Large intestine (tissue), 12 donors: ENCODE measurements at places on chromosomes 4 and X. TPM values are rescaled to one million over a fixed set of nuclear protein-coding genes. Genes with fewer than 3 reads are reported as not detected.

- no peaks in the 10 kb centered on the region for H3K4me1 ChIP-seq
- H3K36me3 ChIP-seq = no peaks in the 10 kb centered on the region
- no peak for DNase-seq
- no peaks in the 10 kb centered on the region for H3K27me3 ChIP-seq
- no peak overlapping the region for H3K4me3 ChIP-seq
- no peak overlapping the region for H3K27ac ChIP-seq
These were observed 188.6 kb upstream of the PPARGC1A start for GRCh38 chr4:24078347-24078962.

DNA sequence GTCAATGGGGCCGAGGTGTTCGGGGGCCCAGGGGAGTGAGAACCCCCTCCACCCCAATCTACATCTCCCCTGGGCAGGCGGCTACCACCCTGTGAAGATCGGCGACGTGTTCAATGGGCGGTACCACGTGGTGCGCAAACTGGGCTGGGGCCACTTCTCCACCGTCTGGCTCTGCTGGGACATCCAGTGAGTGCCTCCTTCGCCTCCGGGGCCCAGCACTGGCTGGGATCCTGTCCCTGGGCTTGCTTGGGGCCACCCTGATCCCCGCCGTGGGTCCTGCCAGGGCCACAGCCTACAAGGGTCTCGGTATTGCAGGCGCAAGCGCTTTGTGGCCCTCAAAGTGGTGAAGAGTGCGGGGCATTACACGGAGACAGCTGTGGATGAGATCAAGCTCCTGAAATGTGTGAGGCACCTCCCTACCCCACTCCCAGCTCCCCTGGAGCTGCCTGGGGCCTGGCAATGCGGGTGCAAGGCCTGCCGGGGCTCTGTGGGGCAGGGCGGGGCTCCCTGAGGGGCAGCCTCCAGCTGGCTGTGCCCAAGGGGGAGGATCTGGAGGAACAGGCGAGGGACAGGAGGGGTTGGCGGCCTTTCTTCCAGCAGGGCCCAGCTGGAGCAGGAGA, 697 bp downstream of the SRPK3 start:
- no peak overlapping the region for H3K4me3 ChIP-seq
- H3K4me1 ChIP-seq = no peaks in the 10 kb centered on the region
- peaks cover 8% of the 10 kb centered on the region for H3K36me3 ChIP-seq
- no peak overlapping the region for H3K27ac ChIP-seq
- DNase-seq = no peak
- H3K27me3 ChIP-seq = peaks cover 11% of the 10 kb centered on the region

Gene ZFP42
- 0.34 TPM for polyA plus RNA-seq

Gene PDGFC
- polyA plus RNA-seq = 23.5 TPM

DNA sequence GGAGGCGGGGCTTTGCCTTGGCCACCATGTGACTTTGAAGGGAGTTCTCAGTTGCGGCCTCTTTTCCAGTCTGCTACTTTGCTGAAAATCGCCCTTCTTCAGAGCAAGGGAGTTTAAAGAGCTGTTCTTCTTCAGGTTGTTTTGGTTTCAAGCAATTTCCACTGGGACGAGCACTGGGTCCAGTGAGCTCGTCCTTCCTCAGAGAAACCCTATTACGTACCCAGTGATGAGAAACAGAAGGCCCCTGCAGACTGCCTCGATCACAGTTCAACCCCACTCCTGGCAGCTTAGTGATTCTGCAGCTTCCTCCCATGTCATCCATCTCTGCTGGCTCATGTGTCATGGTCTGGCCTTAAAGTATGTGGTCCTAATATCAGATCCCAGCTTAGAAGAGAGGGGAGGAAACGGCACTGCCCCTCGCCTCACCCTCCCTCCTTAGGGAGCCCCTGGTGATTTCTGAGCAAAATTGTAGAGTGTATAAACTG, 7.8 kb upstream of the FAM149A start:
- no peak overlapping the region for H3K4me3 ChIP-seq
- DNase-seq = no peak
- H3K36me3 ChIP-seq = no peaks in the 10 kb centered on the region
- H3K27ac ChIP-seq = no peak overlapping the region
- H3K27me3 ChIP-seq = peaks cover 4% of the 10 kb centered on the region

- no peaks in the 10 kb centered on the region for H3K27me3 ChIP-seq
- no peak for DNase-seq
- peak overlapping the region; percentile 64 for H3K4me3 ChIP-seq
- H3K4me1 ChIP-seq = peaks cover 38% of the 10 kb centered on the region
- H3K36me3 ChIP-seq = peaks cover 18% of the 10 kb centered on the region
These were observed 441 bp upstream of the ARHGAP4 start for GRCh38 chrX:153926552-153926857.

Gene REELD1
- polyA plus RNA-seq = 0.45 TPM

Gene ADGRL3
- 9.8 TPM for polyA plus RNA-seq

DNA sequence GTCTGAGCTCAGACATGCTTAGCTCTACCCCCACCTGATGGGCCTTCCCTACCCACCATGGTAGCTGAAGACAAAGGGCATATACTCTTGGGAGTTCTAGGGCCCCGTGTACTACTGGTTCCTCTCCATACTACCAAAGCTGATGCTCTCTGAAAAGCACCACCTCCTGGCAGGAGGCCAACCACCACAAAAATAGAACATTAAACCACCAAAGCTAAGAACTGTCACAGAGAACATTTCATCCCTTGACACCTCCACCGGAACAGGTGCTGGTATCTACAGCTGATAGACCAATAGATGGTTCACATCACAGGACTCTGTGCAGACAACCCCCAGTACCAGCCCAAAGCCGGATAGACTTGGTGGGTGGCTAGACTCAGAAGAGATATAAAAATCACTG, 13.4 kb downstream of the EDA2R start:
- H3K27ac ChIP-seq = no peak overlapping the region
- no peaks in the 10 kb centered on the region for H3K27me3 ChIP-seq
- no peaks in the 10 kb centered on the region for H3K4me1 ChIP-seq

- peak; percentile 4 for DNase-seq
- H3K36me3 ChIP-seq = no peaks in the 10 kb centered on the region
- H3K4me1 ChIP-seq = peaks cover 5% of the 10 kb centered on the region
- H3K27me3 ChIP-seq = no peaks in the 10 kb centered on the region
These were observed 3.8 kb downstream of the SCML1 start for GRCh38 chrX:17741123-17741511.

GRCh38 chrX:11426712-11427452, 133.7 kb downstream of the AMELX start:
- no peaks in the 10 kb centered on the region for H3K36me3 ChIP-seq
- no peak for DNase-seq
- H3K4me1 ChIP-seq = no peaks in the 10 kb centered on the region
- peak overlapping the region; percentile 64 for H3K4me3 ChIP-seq

Gene NUP62CL
- polyA plus RNA-seq = 7.6 TPM

DNA sequence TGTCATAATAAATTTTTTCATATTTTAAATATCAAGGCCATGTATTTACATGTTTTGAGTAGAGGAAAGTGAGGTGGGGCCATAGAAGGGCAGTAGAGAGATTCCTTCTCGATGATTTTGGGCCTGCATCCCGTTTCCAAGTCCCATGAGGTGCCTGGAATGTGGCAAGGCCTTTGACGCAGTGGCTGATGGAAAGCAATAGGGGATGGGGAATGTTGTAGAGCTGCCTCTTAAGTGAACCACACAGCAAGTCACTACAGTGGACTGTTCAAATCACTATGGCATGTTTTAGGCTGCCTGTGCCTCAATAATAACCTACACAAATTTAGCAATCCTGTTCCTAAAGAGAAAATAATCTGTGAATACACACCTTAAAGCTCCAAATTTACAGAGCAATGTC, 48.3 kb downstream of the ANXA5 start:
- H3K36me3 ChIP-seq = no peaks in the 10 kb centered on the region
- no peaks in the 10 kb centered on the region for H3K4me1 ChIP-seq
- DNase-seq = peak; percentile 3
- H3K27me3 ChIP-seq = no peaks in the 10 kb centered on the region
- H3K27ac ChIP-seq = no peak overlapping the region

GRCh38 chr4:109113521-109113920, 188.9 kb downstream of the COL25A1 start:
- no peaks in the 10 kb centered on the region for H3K4me1 ChIP-seq
- H3K27ac ChIP-seq = no peak overlapping the region
- H3K27me3 ChIP-seq = no peaks in the 10 kb centered on the region
- H3K4me3 ChIP-seq = no peak overlapping the region

DNA sequence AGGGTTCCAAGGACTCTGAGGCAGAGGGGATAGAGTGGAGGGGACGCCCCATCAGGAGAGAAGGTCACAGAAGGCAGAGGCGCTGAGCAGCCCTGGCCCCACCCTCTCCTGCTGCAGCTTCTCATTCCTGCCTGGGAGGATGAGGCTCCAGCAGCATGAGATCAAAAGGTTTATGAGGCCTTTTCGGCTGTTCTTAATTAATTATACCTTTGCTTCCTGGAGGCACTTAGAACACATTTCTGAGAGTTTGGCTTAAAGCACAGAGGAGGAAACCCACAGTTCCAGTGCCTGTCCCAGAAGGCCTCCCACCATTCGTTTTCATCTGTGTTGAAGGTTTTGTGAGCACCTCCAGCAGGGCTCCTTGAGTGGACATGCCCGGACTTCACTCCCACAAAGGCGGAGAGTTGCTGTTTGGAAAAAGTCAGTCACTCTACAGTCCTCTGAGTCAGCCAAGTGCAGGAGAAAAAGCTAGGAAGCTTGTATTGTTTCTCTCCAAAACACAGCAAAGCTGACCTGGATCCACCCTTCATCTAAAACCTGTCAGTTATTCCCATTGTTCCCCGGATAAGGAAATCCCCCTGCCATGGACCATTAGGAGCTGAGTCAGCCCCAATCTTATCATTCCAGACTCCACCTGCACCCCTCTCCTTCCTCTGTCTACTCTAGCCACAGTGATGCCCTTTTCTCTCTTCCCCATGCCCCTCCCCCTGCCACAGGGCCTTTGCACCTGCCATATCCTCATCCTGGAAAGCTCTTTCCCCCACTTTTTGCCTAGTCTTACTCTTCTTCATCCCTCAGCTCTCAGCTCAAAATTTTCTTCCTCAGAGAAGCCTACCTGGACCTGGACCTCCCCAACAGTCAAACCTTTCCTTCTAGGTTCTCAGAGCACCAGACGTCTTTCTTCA, 276.8 kb downstream of the FBXW7 start:
- no peak overlapping the region for H3K27ac ChIP-seq
- no peaks in the 10 kb centered on the region for H3K27me3 ChIP-seq
- no peaks in the 10 kb centered on the region for H3K4me1 ChIP-seq
- DNase-seq = no peak
- H3K36me3 ChIP-seq = no peaks in the 10 kb centered on the region
- H3K4me3 ChIP-seq = no peak overlapping the region

DNA sequence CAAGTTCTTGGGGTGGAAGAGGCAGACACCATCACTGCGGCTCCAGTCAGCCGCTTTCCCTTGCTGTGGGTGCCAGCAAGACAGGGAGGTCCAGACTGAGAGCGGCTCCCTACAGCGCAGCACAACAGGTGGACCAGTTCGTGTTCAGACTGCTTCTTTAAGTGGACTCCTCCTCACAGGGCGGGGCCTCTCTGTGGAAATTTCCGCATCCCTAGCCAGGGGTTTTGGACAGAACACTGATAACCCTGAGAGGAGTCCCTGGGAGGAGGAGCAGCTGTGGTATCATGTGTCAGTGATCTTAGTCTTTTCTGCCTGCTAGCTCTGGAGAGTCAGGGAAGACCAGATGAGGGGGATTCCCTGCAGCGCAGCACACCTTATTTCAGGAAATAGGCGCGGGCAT, 48.5 kb downstream of the MAGEC2 start:
- H3K36me3 ChIP-seq = no peaks in the 10 kb centered on the region
- no peak overlapping the region for H3K4me3 ChIP-seq
- no peaks in the 10 kb centered on the region for H3K27me3 ChIP-seq
- DNase-seq = no peak

GRCh38 chr4:41668024-41668423, 80.5 kb downstream of the PHOX2B start:
- no peak overlapping the region for H3K4me3 ChIP-seq
- no peak overlapping the region for H3K27ac ChIP-seq
- no peaks in the 10 kb centered on the region for H3K27me3 ChIP-seq
- H3K4me1 ChIP-seq = no peaks in the 10 kb centered on the region
- no peaks in the 10 kb centered on the region for H3K36me3 ChIP-seq

Gene GATA1
- 0.76 TPM for polyA plus RNA-seq

Gene MTCP1
- 15.2 TPM for polyA plus RNA-seq

Gene FHDC1
- polyA plus RNA-seq = 10.7 TPM

Gene UGT2A1
- polyA plus RNA-seq = 0.04 TPM

- no peaks in the 10 kb centered on the region for H3K4me1 ChIP-seq
- H3K27ac ChIP-seq = no peak overlapping the region
- no peaks in the 10 kb centered on the region for H3K36me3 ChIP-seq
- H3K27me3 ChIP-seq = no peaks in the 10 kb centered on the region
- H3K4me3 ChIP-seq = no peak overlapping the region
These were observed 460.8 kb downstream of the SLITRK2 start for GRCh38 chrX:146278381-146278780.

Gene ITM2A
- polyA plus RNA-seq = 60.3 TPM
